ENCODE measurements at places on chromosomes 2 and 18.

GRCh38 chr2:142980246-142981068, 103.0 kb downstream of the KYNU start:
- DNase-seq = peak; percentile 17
- H3K27me3 ChIP-seq = no peaks in the 10 kb centered on the region
- H3K4me1 ChIP-seq = no peaks in the 10 kb centered on the region
- H3K36me3 ChIP-seq = no peaks in the 10 kb centered on the region
- no peak overlapping the region for H3K27ac ChIP-seq

GRCh38 chr2:190882856-190883582, 2.4 kb downstream of the GLS start:
- H3K36me3 ChIP-seq = no peaks in the 10 kb centered on the region
- H3K27me3 ChIP-seq = no peaks in the 10 kb centered on the region
- peak overlapping the region; percentile 75 for H3K4me3 ChIP-seq
- H3K4me1 ChIP-seq = peaks cover 5% of the 10 kb centered on the region

- H3K4me3 ChIP-seq = no peak overlapping the region
- H3K36me3 ChIP-seq = no peaks in the 10 kb centered on the region
- H3K27ac ChIP-seq = no peak overlapping the region
These were observed 1481.6 kb upstream of the PIK3C3 start for GRCh38 chr18:40473221-40474029.

GRCh38 chr2:191970867-191971266, 124.0 kb upstream of the CAVIN2 start:
- no peak for DNase-seq
- no peaks in the 10 kb centered on the region for H3K27me3 ChIP-seq
- no peaks in the 10 kb centered on the region for H3K4me1 ChIP-seq
- no peaks in the 10 kb centered on the region for H3K36me3 ChIP-seq
- no peak overlapping the region for H3K4me3 ChIP-seq

DNA sequence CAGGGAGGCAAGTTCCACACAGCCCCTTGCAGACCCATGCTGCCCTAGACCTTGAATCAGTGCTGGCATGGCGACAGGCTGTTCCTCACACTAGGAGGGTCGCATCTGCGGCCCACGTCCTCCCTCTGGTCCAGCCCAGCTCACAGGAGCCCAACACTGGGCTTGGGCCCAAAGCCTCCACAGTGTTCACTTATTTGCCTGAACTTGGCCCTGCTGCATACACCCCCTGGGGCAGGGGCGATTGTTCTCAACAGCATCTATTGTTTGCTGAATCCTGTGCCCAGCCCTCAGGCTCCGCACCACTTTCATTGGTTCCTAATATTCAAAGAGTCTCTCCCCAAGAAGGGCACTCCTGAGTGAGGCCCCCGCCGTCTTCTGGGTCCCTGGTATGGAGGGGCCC, 90.7 kb downstream of the ZBTB7C start:
- no peak for DNase-seq
- H3K4me1 ChIP-seq = no peaks in the 10 kb centered on the region
- H3K27ac ChIP-seq = no peak overlapping the region
- no peaks in the 10 kb centered on the region for H3K36me3 ChIP-seq
- no peaks in the 10 kb centered on the region for H3K27me3 ChIP-seq
- H3K4me3 ChIP-seq = no peak overlapping the region
